Right forelimb (tissue), 1 donor: ENCODE measurements at places on chromosomes 4 and X.

GRCh38 chrX:128216364-128216763, 164.2 kb upstream of the ACTRT1 start:
- no peak for DNase-seq

DNA sequence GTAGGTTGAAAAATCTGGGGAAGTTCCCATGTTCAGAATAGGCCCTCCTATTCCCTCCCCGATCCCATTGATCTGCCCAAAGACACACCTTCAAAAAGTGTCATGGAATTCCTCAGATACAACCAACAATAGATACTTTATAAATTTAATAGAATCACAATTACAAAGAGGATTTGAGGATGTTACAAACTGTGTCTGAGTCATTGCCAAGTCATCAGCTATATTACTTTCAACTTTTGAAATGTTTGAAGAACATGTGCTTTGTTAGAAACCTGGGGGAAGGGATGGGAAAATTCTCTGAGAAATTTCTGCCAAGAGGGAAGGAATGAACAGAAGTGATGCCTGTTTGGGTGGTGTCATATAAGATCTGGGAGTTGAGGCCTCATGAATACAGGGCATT, 46.7 kb downstream of the KCNIP4 start:
- no peak for DNase-seq

- no peak for DNase-seq
These were observed 14.3 kb upstream of the FAM3A start for GRCh38 chrX:154530286-154530685.

GRCh38 chr4:94406668-94407437, 44.9 kb upstream of the PDLIM5 start:
- DNase-seq = peak; percentile 61

DNA sequence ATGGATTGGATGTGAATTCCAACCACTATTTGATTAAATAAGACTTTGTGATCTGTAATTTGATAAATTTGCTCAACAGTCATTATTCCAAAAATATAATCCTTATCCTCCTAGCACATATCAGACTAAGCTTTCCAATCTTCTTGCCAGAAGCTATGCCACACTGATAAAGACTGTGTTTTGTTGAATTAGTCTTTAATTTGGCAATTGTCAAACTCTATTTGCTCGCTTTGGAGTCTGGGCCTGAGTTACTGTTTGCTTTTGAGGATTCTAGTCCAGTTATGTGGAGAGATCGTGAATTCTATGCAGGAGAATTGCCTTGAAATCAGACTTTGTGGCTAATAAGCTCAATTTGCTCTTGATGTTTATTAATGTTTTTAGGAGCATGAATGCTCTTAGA, 10.9 kb upstream of the RNF150 start:
- no peak for DNase-seq

- no peak for DNase-seq
These were observed 766.6 kb downstream of the FAT4 start for GRCh38 chr4:126081336-126081735.

DNA sequence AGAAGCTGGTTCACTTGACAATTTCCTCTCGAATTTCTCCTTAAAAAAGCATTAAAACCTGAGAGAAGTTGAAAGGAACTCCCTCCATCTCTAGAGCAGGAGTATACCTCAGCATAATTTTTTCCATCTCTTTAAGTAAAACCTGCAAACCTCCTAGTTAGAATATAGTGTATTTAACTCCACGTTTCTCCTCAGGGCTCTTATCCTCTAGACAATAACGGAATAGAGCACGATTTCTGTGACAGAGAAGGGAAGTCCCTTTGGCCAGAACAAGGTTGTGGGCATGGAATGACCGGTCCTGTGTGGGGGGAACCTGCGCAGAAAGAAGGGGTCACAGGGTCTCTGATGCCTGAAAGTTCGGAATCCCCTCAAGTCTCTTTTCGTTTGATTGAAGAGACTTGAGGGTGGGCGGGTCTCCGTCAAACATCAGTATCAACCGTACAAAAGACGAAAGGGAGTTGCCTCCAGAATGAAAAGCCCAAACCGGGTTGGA, 697 bp downstream of the ZNF280C start:
- DNase-seq = no peak

GRCh38 chr4:108036213-108036612, 46.5 kb downstream of the HADH start:
- no peak for DNase-seq

- DNase-seq = no peak
These were observed 127.9 kb downstream of the SLC39A8 start for GRCh38 chr4:102217345-102217744.

DNA sequence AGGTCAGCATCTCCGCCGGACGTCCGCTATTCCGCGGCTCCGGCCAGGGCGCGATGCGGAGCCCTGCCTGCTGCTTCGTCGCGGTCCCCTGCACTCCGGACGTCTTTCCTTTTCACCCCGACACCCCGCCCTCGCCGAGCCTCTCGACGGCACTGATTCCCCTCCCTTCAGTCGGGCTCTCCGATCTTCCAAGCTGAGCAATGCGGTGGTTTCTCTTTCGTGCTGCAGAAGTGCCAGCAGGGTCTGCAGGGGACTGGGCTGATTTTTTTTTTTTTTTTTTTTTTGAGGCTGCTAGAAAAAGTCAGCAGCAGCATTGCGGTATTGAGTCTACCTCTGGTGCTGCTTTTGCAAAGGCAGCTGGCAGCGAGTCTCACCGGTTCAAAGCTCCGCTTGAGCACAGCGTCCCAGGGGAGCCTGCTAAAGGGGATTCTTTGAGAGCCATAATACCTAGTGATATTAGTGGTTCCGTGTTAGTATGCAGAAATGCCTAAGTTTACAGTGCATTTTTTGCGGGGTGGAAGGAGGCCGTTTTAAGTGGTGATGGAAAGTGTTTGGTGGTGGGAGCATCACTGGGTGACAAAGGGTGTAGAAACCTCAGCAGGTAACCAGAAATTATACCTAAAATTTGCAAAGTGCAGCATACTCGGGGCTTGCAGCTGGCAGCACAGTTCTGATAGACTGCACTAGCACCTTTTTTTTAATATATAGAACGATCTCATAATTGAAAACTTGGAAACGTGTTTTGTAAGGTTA, 969 bp downstream of the STIM2 start:
- peak; percentile 80 for DNase-seq

- no peak for DNase-seq
These were observed 28.7 kb upstream of the BMP2K start for GRCh38 chr4:78747475-78747922.

GRCh38 chr4:111754003-111754402, 391.3 kb upstream of the FAM241A start:
- DNase-seq = no peak

DNA sequence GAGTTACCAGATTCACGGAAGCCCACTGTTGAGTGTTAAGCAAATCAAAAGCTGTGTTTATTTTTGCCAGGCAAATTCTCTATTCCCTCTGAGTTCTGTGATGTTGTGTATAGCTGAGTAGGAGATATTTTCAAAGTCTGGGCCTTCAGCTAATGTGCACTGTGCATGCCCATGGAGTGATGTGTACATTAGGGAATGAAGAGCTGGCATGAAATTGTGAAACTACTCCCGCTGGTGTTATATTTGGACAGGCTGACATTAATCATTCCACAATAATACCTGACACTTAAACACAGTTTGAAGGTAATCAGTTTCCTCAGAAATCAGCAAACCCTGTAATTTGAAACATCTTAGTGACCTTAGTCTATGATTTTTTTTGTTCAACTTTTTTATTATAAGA, 88.1 kb upstream of the MBNL3 start:
- no peak for DNase-seq

DNA sequence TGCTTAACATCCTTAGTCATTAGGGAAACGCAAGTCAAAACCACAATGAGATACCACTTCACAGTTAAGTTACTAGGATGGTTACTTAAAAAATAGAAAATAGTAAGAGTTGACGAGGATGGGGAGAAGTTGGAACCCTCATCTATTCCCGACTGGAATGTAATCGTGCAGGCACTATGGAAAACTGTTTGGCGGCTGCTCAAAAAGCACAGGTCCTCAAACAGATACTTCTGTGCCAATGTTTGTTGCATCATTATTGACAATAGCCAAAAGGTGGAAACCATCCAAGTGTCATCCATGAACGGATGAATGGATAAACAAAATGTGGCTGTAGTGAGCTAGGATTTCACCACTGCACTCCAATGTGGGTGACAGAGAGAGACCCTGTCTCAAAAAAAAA, 11.7 kb downstream of the CTAG1B start:
- no peak for DNase-seq

GRCh38 chrX:31057691-31058090, 14.2 kb downstream of the FTHL17 start:
- no peak for DNase-seq

DNA sequence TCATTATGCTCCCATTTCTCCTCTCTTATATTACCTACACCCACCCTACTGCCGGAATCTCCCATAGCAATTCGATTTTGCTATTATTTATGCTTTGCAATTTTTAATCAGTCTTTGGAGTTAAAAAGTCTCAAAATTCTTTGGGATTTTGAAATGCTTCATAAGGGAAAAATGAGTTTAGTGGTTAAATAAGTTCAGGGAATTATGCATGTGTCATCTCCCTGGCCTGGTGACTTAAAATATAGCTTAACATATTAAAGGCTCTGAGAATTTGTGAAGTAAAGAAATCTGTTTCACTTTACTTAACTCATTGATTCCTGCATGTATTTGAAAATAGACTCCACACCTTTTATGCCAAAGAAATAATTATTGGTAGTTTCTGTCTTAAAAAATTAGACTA, 185.1 kb upstream of the DIPK2B start:
- no peak for DNase-seq

DNA sequence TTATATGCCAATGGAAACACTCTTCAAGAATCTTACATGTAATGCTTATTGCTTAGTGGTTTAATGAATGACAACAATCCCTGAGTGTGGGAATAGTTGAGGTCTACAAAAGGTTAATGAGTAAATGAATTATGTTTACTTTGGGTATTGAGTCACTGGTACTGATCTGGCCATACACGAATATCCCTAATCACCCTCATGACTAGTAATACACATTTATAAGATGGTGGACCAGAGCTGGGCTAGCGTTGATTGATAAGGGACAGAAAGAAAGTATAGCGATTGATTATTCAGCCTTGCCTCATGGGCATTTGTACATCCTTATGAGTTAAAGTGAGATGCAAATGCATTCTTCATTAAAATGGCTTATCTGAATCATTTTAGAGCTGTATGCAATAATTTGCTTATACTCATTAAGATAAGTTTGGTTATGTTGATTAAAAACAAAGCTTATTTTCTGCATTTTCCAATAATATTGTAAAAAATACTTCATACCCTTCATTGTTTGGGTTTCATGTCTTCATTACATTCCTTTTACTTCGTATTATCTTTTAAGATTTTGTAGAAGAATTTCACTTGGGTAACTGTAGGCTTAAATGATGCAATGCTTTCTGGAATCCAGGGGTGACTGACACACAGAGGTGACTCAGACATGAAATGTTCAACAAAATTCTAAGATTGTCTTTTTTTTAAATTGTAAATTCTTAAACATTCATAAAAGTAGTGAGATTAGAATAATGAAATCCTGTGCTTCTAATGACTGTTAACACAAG, 47.4 kb downstream of the FGF2 start:
- no peak for DNase-seq

DNA sequence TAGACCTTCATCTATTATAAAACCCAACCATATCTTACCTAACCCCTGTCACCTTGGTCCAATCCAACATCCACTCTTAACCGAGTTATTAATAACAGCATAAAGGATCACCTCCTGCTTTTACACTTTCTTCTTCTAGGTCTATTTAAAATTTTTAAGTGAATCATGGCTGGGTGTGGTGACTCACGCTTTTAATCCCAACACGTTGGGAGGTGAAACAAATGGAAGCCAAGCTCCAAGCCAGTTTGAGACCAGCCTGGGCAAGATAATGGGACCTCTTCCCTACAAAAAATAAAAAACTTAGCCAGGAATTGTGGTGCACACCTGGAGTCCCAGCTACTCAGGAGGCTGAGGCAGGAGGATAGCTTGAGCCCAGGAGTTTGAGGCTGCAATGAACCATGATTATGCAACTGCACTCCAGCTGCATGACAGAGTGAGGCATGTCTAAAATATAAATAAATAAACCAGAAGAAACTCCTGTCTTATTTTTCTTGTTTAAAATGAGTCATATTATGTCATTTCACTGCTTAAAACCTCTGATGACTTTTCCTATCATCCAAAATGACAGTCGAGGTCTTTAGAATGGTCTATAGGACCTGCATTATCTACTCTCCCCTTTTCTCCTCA, 188.4 kb downstream of the GASK1B start:
- DNase-seq = no peak

DNA sequence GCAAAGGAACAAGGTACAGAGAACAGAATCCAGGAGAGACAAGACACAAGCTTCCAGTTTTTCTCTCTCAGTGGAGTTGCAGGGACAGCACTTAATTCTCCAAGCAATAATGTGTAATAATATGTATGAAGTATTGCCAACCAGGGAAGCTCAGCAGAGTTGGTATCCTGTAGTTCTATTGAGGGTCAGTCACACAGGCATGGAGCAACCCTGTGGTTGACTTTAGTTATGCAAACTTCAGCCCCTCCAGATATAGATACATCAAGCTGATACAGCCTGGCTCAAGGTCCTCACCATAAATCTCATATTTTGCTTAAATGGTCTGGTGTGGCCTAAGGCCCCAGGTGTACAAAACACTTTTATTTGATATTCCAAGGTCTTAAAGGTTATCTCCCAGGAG, 248.6 kb upstream of the EPHA5 start:
- DNase-seq = no peak
